Epithelial cell of esophagus (primary cell): ENCODE measurements at places on chromosomes 4 and X.

DNA sequence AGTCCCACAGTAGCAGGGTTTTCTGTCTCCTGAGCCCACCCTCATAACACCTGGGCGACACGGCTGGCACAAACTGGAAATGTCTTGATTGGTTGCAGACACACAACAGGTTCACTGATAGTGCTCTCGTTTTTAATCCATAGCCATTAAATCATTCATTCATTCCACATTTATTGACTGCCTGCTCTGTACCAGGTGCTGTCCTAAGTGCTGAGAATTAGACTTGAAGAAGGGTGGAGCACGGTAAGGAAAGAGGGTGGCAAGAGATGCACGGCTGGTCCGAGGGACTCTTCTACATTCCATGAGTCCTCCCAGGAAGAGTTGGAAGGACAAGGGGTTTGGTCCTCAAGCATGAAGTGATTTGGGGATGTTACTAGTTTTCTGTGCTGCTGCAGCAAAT lies 100.0 kb downstream of the RELL1 start:
- DNase-seq, result no peak

DNA sequence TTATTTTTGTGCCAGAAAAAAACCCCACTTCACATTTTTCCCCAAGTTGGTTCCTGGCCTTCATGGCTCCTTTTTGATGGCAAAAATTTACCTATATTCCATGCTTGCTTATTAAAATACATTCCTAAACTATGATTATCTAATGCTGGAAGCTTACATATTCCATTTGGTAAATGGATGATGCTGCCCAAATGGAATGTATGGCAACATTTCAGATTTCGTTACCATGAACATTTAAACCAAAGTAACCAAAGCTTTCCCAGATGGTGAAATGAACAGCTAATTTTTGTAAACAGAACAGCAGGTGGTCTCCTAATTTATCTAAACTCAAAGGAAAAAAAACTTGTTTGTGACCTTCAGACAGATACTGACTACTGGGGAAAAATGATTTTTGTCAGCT lies 110.8 kb upstream of the TEX13A start:
- DNase-seq, result peak; percentile 61

DNA sequence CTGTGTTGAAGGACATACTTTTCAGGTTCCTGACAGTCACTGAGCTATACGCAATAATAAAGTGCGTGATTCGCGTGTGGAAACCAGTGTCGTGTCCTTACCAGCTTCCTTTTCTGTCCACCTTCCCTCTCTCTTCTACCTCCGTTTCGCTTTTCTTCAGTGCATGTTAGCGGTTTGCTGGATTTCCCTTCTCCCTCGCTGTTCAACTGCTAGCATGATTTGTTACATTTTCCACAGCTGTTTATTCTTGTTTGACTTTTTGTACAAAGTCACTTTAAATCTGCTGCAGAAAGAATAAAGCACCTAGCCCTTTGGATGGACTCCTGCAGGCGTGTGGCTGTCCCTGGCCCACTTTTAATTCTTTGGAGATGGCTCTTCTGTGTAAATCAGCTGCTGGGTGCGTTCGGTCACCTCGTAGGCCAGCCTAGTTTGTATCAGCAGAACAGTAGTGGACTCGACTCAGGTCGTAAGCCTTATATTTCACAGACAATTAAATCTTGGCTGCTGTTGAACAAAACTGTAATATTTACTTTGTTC lies 8.9 kb upstream of the HAND2 start:
- DNase-seq, result no peak

- DNase-seq, result peak; percentile 54
These were observed 21.9 kb downstream of the PLS3 start for GRCh38 chrX:115582616-115583495.

DNA sequence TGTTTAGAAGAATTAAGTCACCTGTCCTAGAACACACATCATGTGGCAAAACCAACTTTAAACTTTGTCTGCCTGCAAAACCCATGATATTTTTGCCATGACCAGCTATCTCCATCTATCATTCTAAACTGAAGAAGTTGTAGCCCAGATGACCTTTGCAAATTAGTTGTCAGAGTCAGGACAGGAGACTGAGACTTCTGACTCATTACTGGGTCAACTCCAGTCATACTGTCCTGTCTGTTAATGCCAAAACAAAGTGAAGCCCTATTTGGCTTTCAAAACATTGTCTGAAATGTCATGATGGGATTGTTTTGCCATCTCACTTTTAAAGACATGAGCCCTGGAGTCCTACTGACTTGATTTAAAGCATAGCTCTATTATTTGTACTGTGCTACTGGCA lies 365.7 kb upstream of the CPEB2 start:
- DNase-seq, result no peak
